Bronchial epithelial cell (primary cell): ENCODE measurements at places on chromosomes 12 and 14.

DNA sequence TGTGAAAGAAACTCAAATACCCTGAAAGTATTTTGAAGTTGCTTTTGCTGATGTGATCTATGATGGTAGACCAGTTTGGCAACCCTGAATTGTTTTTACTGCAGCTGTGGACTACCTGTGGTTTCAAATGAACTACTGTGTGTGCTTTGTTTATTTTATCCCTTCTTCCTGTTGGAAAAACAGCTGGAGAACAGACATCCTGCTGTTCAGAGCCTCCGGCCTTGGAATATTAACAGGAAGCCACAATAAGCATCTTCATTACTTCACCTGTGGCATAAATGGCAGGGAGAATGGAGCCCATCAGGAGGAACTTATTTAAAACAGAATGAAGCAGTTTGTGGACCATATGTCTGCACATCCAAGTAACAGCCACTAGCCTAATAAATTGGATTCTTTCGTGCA is 104.8 kb downstream of the DUSP6 start:
- no peak for DNase-seq

- no peak for DNase-seq
Measured at GRCh38 chr12:70422631-70423030, 56.5 kb downstream of the KCNMB4 start.

DNA sequence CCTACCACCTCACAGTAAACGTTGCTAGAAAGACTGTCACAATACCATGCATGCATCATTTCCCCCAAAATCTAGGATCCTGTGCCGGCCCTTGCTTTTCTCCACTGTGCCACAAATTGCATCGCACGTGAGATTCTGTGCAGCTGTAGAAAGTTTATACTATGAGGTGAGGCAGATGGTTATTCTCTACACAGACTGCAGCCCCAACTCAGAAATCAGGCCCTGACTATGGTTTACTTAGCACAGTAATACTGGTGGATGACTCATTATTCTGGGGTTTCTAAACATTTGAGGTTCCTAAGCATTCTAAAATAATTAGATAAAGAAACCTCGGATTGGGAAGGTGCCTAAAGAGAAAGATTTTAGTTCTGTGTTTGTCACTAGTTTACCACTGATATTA is 163.8 kb upstream of the CCDC198 start:
- DNase-seq, result peak; percentile 82

GRCh38 chr14:41606532-41607303 is at the start of gene LRFN5:
TSS of gene LRFN5 (plus strand) at chr14:41606876.
- no peak for DNase-seq

DNA sequence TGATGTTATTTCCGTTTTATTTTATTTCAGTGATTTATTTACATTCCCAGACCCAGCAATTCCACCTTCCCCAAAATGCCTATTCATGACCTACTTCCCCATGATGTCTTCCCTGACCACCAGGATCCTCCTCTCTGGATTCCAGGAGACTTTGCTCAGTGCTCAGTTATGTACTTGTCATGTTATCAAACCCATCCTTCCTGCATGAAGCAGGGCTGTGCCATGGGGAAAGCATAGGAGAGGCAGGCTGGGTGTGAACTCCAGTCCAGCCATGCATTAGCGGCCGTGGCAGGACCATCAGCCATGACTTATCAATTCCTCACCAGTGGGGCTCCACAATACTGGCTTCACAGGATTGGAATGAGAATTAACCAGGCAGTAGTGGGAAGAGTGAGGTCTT is 57.8 kb downstream of the B4GALNT3 start:
- no peak for DNase-seq

DNA sequence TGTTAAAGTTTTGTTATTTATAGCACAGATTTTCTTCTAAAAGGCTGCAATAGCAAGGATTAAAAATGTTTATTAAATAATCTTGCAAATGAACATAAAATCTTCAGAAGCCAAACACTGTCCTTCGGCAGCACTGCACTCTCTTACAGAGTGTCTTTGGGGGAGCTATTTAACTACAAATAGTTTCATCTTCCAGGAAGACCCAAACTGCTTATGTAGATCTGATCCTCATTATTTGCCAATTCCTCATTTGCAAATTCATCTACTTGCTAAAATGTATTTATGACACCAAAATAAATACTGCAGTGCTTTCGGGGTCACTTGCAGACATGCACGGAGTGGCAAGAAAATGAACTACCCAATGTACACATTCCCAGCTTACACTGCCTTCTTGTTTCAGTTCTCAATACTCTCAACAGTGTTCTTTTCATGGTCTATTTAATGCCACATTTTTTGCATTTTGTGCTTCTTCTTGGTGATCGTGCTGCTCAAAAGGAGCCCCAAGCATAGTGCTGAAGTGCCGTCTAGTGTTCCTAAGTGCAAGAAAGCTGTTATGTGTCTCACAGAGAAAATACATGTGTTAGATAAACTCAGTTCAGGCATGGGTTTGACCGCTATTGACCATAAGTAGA is 128.1 kb downstream of the PRKD1 start:
- no peak for DNase-seq

GRCh38 chr14:91911474-91912032 is 35.9 kb downstream of the FBLN5 start:
- peak; percentile 60 for DNase-seq

GRCh38 chr12:64044191-64044590 is 177.9 kb downstream of the KICS2 start:
- DNase-seq, result no peak

GRCh38 chr14:28584951-28585350 is 181.6 kb upstream of the FOXG1 start:
- DNase-seq, result peak; percentile 68
